ENCODE measurements at places on chromosomes 1 and 21.
A peak's percentile ranks its signal among the peaks of the same experiment; 100 is the strongest.

DNA sequence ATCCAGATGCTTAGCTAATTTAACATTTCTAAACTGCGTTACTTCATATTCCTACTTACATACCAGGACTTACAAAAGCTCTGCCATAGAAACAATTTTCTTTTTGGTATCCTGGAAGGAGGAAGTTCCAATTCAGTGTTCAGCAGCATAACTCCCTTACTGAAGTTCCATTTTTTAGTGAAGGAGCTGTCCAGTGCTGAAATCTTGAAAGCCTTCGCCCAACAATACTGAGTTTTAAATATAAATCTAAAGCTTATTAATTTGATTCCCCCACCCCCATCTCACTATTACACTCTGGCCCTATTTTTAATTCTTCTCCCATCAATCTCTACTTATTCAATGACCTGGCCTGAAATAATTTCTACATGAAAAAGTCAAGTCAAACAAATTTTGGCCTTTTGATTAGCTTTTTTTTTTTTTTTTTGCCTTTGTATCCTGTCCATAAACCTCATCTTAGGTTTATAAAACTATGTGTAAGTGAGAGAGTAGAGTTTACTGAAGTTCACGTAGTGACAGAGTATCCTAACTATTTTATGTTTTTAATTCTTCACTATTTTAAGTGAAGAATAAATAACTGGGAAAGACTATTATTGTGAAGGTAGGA lies 323.0 kb upstream of the PLD5 start:
- DNase-seq: peak; percentile 30

DNA sequence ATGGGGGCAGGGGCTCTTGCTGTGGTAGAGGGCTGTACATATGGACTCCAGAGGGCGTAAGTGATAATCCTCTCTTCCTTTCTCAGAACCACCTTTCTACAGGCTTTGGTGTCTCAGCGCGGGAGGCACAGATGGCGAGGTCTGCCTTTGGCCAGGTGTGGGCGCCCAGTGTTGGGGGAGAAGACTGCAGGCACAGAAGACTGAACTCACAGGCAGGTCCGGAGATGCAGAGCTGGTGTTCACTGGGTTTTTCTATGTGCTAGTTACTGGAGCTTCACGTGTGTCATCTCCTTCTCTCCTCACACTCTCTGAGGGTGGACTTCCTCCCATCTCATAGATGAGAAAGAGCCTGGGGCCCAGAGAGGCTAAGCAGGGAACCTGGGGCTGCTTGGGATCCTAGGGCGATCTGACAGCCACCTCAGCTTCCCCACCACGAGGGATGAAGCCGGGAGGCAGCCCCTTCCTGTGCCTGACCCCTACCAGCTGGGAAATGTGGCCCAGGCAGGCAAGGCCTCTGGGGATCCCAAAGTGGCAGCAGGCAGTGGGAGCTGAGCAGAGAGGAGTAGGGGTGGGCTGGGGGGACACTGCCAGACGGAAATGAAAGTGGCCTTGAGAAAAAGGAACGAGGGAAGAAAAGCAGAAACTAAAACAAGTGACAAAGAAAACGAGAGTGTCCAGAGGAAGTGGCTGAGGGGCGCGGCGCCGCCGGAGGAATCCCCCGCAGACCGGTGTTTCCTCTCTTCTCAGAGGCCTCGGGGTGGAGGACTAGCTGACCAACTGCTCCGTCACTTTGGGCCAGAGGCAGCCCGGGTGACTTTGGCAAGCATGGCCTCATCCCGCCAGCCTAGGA lies 191.6 kb downstream of the HIVEP3 start:
- DNase-seq: peak; percentile 98

DNA sequence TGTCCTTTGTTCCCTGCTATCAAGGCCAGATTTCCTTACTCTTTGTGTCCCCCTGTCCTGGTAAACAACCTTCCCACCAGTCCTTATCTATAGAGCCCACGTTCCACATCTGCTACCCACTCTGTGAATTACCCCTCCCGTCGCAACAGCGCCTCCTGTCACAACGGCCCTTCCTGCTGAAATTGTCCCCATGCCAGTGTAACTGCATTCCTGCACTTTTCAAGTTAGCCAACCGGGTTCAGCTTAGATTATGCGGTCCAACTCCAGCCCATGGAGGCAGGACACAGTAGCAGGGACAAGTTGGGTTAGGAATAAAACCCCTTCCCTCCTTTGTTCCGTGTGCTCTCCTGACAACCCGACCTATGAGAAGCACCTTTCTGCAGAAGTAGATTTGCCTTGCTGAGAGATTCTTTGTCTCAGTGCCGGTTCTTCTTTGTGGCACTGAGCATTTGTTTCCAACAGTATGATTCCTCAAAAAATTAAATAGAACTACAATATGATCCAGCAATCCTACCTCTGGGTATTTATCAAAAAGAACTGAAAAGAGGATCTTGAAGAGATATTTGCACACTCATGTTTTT lies 180.3 kb downstream of the PTBP2 start:
- DNase-seq: no peak

DNA sequence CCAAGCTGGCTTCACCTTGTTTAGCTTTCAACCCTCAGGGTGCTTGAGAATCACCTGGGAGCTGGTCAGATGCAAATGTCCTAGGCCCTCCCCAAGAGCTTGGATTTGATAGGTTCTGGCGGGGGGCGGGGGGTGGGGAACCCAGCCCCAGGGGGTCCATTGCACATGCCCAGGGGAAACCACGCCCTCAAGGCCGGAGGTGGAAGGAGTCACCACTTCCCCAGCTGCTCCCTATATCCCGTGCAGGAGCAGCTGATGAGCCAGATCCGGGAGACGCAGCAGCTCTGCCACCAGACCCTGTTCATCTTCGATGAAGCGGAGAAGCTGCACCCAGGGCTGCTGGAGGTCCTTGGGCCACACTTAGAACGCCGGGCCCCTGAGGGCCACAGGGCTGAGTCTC lies 5.8 kb downstream of the TOR3A start:
- DNase-seq: no peak

- no peak for DNase-seq
These were observed 577.4 kb upstream of the PBX1 start for GRCh38 chr1:163981500-163982030.

Measured in MV-4-11 (cell line).